Activated CD4-positive, alpha-beta memory T cell treated with anti-CD3 and anti-CD28 coated beads, Interleukin-2, amount 10 ng/mL, durations not matched to agents 7 days and 5 days (primary cell): ENCODE measurements at places on chromosomes 5 and 9. TPM values are rescaled to one million over a fixed set of nuclear protein-coding genes. Genes with fewer than 3 reads are reported as not detected.

GRCh38 chr5:58970766-58971165 lies 387.9 kb downstream of the RAB3C start:
- DNase-seq = no peak

DNA sequence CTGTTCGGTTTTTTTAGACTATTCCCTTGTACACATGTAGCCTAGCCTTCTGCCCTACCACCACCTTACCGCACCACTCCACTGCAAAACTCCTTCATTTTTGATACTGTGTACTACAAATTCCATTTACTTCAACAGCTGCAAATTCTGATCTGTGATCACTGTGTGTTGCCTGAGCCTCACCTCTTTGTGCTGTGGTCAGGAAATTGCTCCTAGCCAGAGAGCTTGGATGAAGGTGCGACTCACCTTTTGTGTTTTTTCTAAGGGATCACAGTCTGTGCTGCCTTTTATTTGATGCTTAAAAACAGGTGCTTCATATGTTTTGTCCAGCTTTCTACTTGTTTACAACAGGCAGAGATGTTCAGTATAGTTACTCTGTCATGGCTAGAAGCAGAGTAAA lies 31.5 kb downstream of the CSNK1G3 start:
- no peak for DNase-seq

TCF7 gene
- total RNA-seq = 21.9 TPM

- no peak for DNase-seq
These were observed 755.0 kb upstream of the ZNF608 start for GRCh38 chr5:125501396-125501795.

NDST1 gene
- 0.13 TPM for total RNA-seq

GRCh38 chr9:76654051-76654461 lies 110.2 kb upstream of the PCA3 start:
- DNase-seq = no peak

- DNase-seq = no peak
These were observed 63.6 kb downstream of the NUDT12 start for GRCh38 chr5:103498800-103499551.

GRCh38 chr5:10124287-10124686 lies 125.4 kb downstream of the ATPSCKMT start:
- DNase-seq = no peak

DNA sequence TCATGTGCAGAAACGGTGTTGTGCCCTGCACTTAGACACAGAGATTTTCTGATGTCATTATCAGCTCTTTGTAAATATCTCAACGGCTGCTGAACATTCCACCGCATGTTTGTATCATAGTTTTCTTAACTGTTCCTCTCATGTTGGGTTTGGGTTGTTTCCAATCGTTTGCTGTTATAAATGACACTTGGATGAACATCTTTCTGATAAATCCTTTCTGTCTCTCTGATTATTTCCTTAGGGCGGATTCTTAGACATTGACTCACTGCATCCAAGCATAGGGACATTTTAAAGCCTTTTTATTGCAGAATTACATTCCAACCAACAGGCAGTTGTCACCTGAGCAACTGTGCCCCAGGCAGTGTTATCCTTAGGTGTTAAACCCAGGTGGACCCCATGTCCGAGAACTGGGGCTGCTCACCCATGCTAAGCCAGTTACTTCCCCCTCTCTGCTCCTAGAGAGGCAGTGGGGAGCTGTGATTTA lies 28.5 kb downstream of the COL5A1 start:
- DNase-seq = no peak

DNA sequence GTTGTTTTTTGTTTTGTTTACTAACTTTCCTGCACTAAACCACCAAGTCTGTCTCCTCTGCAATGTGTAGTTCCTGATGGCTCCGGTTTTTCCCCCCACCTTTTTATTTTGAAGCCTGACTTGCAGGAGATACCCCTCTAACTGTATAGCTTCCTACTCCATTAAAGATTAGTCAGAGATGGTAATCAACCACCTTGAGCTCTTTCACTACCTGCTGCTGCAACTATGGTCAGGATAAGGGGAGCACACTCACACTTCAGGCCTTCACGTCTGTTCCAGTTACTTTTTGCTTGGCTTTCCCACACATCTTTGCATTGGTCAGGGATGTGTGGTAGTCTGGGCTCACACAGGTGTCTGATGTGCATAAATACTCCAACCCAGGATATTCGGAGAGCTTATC lies 63.4 kb downstream of the NR6A1 start:
- no peak for DNase-seq

- no peak for DNase-seq
These were observed 10.4 kb downstream of the MARCHF3 start for GRCh38 chr5:127019928-127020327.

DNA sequence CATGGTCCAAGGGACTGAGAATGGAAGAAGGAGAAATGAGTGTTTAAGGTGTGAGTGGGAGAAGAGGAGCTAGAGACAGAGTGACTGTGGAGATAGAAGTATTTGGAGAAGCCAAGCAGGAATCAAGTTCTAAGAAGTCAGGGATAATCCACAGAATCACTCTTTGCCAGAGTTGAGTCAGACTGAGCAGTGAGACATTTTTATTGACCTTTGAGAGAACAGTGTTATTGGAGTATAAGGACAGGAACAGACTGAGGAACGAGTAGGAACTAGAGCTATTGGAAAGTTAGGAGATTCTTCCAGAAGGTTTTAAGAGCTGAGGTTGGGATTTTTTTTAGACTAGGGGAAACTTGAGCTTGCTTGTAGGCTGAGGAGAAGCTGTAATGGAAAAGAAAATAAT lies 37.2 kb downstream of the RCL1 start:
- no peak for DNase-seq

ADGRV1 gene
- total RNA-seq = not detected

DNA sequence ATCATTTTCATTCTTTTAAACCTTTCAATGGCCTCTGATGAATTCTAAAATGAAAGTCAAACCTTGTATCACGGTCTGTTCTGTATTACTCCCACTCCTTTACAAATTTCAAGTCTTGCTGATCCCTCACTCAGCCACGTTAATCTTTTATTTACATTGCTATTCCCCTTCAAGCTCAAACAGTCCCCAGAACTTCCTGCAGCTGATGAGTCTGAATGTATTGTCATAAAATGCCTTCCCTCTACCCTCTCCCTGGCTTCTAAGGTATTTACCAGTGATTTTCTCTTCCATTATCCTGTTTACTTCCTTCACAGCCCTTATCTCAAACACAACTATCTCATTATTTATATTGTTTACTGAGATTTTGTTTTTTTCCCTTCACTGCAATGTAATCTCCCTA lies 562.3 kb upstream of the C9orf72 start:
- no peak for DNase-seq
